A673 (cell line): ENCODE measurements at places on chromosomes 6 and 20.

DNA sequence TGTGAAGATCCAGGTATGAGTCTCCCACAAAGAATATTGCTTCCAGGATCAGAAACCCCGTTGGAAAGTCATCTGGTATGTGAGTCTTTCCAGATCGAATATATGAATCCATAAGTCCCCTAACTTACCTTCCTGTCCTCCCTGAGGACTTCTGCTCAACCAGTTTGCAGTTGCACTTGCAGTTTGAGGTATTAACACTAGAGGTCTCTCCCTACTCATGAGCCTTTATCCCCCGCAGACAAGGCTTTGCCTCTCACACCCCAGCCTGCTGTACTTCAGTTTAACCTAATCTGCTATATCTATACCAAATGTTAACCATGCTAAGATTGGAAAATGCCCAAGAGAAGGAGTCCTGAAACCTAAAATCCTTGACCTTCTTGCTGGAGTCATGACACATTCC is 135.3 kb upstream of the DEFB112 start:
- peak; percentile 35 for DNase-seq

GRCh38 chr20:14696937-14697336 is 359.5 kb upstream of the FLRT3 start:
- no peak for DNase-seq

DNA sequence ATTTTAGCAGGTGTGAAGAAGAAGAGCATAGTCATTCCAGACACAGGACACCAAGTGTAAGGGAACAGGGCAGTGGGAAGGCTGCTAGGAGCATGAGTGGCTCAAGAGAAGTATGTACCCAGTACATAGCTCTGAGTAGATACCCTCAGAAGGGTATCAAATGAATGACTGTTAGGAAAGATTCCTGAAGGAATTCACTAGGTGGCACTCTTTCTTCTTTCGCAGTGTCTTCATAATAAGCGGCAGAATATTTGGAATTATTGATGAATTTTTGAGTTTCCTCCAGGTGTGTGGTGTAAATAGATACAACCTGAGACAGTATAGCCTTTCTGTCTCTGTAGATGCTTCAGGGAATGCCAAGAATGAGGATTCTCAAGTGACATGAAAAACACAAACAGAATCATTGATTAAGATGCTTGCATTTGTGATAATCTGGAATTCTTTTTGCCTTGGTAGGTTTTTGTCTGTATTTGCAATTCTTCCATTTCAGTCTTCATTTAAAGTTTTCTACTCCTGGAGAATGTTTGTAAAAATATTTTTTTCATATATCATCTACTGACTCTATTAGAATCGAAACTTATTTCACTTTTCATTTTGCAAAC is 264.3 kb upstream of the RIMS1 start:
- DNase-seq, result peak; percentile 46

DNA sequence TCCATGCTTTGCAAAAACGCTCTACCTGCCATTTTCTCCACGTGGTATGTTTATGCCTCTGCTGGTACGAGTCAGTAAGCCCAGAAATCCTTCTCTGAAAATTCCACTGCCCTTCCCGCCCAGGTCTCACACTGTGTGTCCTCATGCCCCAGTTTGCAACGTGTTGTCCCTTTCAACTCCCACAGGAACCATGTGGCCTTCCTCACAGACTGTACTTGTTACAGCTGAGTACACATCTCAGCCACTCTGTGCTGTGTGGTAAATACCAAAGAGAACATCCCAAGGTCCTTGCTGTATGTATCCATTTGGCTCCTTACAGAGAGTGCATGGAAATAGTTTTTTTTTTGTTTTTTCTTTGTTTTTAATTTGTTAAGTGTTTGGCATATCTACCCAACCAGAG is 56.9 kb downstream of the RTN4IP1 start:
- no peak for DNase-seq

DNA sequence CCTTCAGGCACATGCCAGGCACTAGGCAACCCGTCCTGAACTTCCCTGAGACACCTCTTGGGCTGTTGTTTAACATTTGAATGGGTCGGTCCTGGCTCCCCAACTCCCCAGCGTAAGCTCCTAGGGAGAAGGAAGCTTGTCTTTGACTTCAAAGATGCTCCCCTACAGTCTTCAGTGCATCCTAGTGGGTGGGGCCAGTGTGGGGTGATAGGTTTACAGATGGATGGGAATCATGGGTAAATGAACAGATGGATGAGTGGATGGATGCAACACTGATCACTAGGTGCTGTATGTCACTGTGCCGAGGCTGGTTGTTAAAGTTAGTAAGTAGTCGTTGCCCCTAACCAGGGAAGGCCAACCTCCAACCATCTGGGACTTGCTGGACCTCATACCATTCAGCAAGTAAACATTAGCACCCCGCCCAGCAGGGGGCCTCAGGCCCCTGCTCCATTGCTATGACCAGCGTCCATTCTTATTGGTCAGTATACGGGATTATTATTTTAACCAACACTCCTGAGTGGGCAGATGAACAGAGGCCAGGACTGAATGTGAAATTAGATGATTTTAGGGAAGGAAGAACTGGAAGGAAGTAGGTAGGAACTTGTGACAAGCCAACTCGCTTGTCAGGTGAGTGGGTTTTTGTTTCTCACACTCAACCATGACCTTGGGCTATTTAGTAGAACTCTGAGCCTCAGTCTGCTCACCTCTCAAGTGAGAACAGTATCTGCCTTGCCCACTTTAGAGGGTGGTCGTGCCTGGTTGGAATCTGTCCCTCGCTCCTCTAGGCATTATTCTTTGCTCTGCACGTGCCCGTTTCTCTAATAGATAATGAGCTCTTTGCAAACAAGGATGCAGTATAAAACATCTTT is 82.9 kb upstream of the FOXP4 start:
- no peak for DNase-seq

DNA sequence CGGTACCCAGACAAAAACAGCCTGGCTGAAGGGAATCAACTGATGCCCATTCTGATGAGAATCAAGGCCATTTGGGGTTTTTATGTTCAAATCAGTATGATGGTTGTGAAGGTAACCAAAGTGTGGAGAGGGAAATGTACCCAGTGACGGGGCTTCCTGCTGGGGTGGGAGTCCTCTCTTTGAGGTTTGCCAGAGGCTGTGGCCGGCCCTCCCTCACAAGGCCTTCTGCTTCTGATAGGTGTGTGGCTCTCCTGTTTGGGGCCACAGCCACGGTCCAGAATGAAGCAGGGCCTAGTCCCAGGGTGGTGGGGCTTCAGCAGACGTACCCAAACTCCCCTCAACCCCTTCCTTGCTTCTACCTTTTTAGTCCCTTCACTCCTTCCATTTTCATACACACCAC is 86.7 kb upstream of the NAA20 start:
- DNase-seq, result no peak

DNA sequence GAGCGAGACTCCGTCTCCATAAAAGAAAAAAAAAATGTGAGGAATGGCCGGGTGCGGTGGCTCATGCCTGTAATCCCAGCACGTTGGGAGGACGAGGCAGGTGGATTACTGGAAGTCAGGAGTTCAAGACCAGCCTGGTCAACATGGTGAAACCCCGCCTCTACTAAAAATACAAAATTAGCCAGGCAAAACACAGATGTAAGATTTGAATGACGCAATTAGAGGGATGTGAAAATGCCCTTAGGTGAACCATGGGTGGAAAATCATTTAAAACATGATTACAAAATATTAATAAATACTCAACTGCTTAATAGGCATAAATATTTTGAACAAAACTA is 20.9 kb downstream of the COL9A3 start:
- DNase-seq, result no peak

DNA sequence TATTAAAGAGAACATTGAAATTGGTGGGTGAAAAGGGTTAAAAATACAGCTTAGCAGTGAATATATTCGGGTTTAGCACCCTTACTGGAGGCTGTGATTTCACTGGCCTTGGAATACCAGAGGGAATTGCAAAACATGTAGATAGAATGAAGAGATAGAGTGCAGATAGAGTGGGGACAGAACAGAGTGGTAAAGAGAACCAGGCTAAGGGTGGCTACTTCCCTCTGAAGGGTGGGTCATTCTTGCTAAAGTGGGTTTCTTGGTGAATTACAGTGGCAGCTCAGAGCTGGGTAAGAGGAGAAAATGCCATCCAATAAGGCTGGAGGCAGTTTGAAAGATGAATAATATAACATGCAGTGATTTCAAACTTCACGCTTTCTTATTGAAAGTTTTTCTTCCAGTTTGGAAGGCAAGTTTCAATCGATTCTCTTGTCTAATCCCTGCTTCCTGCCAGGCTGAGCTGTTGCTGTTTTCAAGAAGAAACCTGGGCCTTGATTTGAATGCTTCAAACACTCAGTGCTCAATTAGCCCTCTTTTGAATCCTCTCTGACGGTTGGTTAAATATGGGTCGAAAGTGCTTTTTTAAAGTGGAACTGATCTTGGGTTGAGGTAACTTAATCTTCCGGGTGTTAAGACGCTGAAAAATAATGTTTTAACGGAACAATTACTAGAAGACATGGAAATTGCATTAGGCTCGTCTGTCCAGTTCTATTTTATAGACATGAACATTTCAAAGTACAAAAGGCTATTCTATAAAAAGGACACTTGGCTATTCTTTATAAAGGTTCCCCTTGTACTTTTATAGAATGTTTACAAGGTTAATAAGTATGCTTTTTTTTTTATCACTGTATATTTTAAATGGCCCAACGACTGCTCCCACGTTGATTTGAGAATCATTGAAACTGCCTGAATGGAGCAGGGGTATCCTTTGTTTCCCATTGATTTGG is 203.3 kb downstream of the BCAS1 start:
- peak; percentile 50 for DNase-seq

DNA sequence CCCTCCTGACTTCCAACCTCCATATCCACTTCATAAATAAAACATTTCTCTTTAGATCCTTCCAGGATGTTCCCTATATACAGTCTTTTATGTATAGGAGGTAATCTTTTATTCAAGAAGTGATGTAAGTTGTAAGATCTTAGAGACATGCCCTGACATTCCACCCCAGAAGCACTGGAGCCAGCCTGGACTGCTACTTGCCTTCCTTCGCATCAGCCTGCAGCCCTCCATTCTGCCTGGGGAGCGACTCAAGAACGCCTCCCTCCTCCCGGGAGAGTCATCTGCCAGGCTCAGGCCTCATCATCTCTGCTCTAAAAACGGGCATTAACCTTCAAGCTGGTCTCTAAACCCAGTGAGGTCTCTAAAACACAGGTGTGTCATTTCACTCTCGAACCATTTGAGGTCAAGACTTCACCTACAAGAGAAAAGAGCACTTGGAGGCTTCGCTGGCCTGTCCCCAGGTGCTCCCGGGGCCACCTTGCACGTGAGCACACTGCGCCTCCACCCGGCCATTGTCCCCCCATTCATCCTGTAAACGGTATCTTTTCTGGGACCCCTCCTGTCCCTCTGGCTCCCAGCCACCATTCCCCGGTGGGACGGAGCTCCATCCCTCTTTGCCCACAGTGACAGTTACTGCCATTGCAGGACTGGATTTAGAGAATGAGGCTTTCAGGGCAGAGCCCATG is 107.5 kb upstream of the PDE10A start:
- DNase-seq, result no peak

DNA sequence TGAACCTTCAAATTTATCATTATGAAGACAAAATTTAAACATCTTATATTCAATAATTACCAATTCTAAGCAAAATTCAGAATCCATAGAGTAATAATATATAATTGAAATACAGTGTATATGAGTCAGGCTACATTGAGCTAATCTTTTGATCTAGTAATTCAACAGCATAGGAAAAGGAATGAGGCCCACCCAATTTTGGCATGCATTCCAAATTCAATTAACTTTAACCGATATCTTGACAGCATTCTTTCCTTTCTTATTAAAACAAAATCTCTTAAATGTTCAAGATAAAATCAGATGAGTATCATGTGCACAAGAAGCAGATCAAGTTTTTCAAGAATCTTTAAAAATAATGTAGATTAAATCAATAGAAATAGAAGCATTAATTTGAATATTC is 132.9 kb upstream of the QKI start:
- DNase-seq, result no peak

- no peak for DNase-seq
These were observed 4.8 kb upstream of the PRPH2 start for GRCh38 chr6:42727087-42727611.

GRCh38 chr6:26312096-26312463 is 52.9 kb upstream of the BTN3A2 start:
- peak; percentile 43 for DNase-seq

DNA sequence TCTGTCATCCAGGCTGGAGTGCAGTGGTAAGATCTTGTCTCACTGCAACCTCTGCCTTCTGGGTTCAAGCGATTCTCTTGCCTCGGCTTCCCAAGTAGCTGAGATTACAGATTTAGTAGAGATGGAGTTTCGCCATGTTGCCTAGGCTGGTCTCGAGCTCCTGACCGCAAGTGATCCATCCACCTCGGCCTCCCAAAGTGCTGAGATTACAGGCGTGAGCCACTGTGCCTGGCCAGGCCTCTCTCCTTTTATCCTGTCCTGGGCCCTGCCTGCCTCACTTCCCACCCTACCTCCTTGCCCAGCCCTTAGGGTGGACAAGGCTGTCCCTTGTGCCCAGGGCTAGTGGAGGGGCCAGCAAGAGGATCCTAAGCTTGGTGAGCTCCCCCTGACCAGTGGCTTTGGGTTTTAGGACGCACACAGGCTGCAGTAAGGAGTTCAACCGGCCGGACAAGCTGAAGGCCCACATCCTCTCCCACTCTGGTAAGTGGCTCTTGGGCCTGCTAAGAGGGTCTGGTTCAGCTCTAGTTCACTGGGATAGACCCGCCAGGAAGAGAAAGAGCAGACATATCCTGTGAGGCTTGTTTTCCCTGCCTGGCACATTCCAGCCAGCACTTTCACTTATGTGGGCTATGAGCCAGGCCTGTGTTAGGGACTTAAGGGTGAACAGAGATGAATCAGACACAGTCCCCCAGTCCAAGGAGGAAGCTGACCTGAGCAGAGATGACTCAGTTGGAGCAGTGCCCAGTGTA is 21.9 kb upstream of the CHMP4B start:
- no peak for DNase-seq

DNA sequence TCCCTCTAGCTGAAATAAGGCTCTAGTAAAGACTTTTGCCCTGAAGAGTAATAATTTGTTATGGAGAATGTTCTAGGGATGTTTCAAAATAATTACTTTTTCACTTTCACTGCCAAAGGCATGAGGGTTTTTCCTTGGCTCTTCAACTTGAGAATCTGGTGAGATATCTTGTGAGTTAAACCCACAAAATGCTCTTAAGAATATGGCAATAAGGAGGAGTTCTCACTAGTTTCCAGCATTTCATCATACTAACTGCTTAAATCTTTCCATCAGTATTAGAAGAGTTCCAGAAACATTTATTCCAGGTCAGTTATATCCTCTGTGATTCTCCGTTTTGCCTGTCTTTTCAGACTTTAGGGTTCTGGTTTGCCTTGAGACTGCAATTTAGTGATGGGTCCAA is 785.6 kb upstream of the GJE1 start:
- DNase-seq, result no peak

DNA sequence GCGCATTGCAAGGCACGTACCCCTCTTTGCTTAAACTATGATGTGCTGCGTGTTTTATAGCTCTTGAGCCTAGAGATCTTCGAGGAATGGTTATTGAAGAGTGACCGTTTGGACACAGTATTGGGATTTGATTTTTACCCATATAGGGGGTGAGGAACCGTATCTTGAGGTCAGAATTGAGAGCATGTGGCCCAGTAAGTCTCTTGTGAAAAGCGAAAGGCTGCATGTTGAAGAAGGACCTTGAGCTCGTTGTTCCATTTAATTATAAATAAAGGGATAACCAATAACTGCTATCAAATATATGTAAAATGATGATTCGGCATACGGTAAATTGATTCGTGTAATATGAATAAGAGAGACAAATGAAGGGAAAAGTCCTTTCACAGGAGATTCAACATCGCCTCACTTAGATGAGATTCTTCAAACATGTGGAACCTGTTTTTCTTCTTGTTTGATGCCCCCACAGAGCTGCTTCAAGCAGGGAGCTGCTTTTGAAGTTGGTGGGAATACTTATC is 66.6 kb downstream of the AKAP12 start:
- DNase-seq, result no peak
